ENCODE measurements at places on chromosomes 3 and 15. TPM values are rescaled to one million over a fixed set of nuclear protein-coding genes. Genes with fewer than 3 reads are reported as not detected.

The HRG gene
- 0.49 TPM for total RNA-seq

The GOLGA8M gene
- total RNA-seq: 2.8 TPM

The VWA5B2 gene
- total RNA-seq: not detected

The FAM174B gene
- total RNA-seq: 34.4 TPM

The UBL7 gene
- total RNA-seq: 43.1 TPM

The FETUB gene
- not detected for total RNA-seq

The HGD gene
- total RNA-seq: 211 TPM

The UCN2 gene
- not detected for total RNA-seq

The TMCO5A gene
- total RNA-seq: 0.14 TPM

The PAQR9 gene
- 0.32 TPM for total RNA-seq

The POPDC2 gene
- 53.2 TPM for total RNA-seq

The GP5 gene
- 0.17 TPM for total RNA-seq

DNA sequence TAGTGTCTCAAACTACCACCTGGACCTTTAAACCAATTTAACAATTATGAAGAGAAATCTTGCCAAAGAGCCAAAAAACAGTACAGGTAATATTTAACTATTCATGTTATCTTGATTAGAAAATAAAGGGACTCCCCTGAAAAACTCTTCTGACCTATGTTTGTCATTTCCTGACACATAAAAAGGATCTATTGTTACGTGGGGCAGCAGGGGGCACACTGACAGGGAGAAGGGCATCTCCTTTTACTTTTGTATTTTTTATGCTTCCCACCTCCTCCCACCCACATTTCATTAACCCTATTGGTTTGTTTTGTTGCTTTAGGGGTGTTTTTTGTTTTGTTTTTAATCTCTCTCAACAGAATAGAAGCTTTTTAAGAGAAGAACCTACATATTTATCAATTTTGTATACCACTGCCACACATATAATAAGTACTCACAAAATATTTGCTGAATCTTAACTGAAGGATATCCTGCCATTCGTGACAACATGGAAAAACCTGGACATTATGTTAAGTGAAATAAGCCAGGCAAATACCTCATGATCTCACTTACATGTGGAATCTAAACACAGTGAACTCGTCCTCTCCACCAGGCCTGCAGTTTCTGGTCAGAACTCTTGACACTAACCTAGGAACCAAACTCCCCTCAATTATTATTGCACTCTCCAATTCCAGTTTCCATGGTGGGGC, 17.7 kb downstream of the STAG1 start:
- no peak for DNase-seq

- no peak for DNase-seq
Measured at GRCh38 chr3:58261954-58262666, 24.5 kb downstream of the ABHD6 start.

- DNase-seq: no peak
Measured at GRCh38 chr3:52784021-52784621, 6.7 kb downstream of the ITIH1 start.

DNA sequence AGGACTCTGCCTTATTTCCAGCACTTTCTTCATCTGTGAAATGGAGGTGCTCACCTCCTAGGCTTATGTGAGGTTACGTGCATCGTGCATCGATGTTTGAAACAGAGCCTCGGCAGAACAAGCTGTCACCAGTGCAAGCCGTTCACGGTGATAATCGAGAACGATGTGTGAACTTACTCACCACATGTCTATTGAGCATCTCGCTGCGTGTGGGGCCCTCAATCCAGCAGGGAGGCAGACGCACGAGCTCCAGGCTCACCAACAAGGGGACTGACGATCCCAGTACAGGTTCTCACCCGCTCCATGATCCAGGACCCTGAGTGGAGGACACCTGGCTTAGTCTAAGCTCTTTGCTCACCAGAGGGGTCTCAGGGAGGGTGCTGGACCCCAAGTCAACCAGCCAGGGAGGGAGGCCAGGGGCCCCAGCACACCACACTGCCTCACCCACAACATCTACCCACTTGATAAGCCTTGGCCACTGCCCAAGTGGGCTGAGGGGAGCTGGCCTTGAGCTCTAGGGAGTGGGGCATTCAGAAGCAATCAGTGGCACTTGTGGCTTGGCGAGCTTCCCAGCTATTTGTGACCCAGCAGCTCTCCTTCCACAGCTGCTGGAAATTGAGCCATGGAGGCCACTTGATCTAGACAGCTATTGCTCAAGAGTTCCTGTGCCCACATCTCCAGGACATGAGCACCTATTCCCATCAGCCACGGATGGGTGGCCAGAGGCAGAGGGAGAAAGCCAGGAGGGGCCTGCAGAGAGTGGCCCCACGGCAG, 34.4 kb upstream of the SLC6A1 start:
- peak; percentile 13 for DNase-seq

- DNase-seq: no peak
Measured at GRCh38 chr3:171688593-171688992, 121.7 kb downstream of the PLD1 start.

DNA sequence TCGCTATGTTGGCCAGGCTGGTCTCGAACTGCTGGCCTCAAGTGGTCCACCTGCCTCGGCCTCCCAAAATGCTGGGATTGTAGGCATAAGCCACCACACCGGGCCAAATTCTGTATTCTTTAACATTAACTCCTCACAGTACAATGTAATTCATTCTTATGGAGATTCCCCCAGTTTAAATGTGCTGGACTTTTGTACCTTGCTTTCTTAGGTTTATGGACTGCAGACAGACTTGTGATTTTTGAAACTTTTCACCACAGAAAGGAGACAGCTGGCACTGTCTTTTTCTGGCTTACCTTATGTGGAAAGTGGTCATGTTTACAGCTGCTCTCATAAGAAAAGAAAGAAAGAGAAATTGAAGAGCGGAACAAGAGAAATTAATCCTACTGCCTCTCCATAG, 103.8 kb downstream of the IQCH start:
- no peak for DNase-seq

GRCh38 chr15:40591389-40591788, 2.7 kb upstream of the KNL1 start:
- no peak for DNase-seq

GRCh38 chr3:13705051-13705450, 156.1 kb downstream of the FBLN2 start:
- no peak for DNase-seq

DNA sequence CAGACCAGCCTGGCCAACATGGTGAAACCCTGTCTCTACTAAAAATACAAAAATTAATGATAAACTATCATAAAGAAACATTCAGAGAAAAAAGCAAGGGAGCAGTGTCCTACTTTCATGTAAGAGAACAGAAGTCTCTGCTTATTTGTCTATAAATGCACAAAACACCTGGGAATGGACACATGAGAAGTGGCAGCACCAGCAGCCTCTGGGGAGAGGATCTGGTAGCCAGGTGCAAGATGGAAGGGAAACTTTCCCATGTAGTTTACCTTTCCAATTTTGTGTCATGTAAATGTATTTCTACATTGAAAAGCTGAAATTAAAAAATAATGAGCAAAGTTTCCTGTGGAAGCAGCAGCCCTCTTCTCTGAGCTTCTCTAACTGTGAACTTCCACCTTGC, 18.8 kb downstream of the SCAP start:
- DNase-seq: no peak

DNA sequence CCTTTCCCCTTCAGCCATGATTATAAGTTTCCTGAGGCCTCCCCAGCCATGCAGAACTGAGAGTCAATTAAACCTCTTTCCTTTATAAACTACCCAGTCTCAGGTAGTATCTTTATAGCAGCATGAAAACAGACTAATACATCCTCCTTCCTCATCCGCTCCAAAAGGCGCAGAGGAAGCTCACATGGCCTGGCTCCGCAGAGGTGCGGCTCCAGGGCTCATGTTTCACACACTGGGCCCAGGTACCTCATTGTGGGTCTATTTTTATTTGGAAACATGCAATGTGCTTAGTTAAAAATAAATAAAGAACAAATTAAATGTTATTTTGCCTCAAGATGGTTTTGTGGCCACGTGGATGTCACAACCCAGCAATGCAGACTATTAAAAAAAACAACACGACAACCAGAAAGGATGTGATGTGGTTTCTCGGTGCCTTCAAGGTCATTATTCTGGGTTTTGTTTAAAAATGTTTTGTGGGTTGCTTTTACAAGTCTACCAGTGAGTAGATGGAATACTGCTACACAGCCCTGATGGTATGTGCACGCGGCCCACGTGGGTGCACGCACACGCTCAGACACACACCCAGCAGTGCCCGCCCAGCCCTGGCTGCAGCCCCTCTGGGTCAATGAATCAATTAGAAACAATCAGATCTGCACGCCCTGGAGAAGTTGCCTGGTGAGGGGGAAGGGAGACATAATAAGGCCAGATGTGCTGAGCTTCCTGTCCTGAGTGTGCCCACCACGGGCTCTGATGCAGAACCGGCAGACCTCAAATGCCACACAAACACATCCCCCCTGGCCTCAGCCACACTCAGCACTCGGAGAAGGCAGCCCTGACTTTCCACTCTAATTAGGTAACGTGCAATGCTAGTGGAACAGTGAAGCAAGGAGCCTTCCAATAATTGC, 140.1 kb downstream of the ADAMTS17 start:
- DNase-seq: no peak

- DNase-seq: no peak
Measured at GRCh38 chr3:156563900-156564682, 9.2 kb upstream of the SSR3 start.

DNA sequence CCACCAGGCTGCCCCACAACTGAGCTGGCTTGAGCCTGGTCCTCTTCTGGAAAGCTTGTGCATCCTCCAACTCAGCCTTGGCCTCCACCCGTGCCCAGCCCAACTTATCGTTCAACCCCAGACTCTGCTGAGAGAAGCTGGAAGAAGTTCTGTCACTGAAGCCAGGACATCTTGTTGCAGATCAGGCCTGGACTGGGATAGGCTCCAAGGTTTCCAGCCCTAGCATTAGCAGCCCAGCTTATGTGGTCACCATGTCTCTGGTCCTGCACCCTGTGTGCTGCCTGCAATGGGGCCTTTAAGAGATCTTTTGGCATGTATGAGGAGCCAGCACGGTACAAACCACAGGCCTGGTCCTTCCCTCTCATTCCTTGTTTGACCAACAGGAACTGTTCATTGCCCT, 15.2 kb upstream of the CAMP start:
- no peak for DNase-seq

DNA sequence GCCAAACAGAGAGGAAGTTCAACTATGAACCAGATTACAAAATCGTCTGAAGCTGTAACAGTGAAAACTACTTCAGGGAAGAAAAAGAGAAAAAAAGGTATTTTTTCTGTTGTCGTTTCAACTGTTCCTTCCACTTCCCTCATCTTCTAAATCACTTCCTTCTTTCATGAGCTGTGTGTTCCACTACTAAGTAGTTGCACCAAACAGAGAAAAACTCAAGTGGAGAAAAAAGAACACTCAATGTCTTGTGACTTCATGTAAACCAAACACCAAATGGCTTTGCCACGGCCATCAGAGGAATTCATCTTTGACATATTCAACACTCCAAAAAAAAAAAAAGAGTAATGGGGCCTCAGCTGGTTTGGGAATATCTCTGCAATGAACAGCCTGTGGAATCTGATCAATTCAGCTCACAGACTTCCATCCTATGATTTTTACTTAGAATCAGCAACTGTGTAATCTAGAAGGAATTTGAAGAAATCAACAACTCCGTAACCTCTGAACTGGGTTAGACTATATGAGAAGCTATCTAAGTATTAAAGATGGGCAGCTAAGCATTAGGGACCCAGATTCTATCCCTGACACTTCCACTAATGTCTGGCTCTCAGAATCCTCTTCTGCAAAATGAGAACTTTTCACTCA, 47.5 kb upstream of the RNF7 start:
- DNase-seq: no peak

DNA sequence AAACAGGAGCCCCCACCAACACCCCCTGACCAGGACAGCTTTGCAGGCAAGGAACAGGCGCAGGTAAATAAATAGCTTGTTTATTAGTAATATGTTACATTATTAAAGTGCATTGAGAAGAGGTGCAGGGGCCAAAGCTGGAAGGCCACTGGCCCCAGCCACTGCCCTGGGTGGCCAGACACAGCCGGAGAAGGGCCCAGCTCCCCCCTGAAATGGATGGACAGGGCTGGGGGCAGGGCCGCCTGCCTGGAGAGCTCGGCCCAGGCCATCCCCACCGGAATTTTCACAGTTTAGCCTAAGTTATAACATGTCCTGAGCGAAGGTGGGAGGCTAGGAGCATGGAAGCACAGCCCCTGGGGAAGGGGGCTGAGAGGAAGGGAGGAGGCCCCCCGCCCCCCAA, 24.5 kb downstream of the SEMA7A start:
- no peak for DNase-seq

DNA sequence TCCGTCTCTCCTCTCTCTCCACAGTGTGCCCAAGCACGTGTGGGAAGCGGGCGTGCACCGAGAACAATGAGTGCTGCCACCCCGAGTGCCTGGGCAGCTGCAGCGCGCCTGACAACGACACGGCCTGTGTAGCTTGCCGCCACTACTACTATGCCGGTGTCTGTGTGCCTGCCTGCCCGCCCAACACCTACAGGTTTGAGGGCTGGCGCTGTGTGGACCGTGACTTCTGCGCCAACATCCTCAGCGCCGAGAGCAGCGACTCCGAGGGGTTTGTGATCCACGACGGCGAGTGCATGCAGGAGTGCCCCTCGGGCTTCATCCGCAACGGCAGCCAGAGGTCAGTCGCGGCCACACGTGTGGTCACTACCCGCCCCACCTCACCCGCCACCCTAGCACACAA, 116.3 kb downstream of the PGPEP1L start:
- no peak for DNase-seq

- no peak for DNase-seq
Measured at GRCh38 chr3:57158813-57159738, 6.1 kb downstream of the IL17RD start.

GRCh38 chr3:105253225-105253624, 113.5 kb upstream of the ALCAM start:
- no peak for DNase-seq

DNA sequence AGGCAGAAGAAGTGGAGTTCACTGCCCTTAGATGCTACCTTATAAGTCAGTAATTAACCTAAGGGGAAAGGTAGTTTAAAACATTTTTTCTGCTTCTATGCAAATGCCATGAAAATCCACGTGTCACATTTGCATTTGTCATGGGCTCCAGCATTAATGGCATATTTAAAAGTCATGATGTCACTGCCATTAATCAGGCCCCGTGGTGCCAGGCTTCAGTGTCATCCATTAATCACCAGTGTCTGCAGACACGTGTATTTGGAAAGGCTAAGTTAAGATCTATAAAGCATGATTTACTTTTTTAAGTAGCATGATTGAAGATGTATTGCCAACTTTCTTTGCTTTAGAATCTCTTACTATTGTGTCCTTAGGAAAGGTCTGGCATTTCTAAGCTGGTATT, 857.8 kb downstream of the TUSC7 start:
- no peak for DNase-seq

DNA sequence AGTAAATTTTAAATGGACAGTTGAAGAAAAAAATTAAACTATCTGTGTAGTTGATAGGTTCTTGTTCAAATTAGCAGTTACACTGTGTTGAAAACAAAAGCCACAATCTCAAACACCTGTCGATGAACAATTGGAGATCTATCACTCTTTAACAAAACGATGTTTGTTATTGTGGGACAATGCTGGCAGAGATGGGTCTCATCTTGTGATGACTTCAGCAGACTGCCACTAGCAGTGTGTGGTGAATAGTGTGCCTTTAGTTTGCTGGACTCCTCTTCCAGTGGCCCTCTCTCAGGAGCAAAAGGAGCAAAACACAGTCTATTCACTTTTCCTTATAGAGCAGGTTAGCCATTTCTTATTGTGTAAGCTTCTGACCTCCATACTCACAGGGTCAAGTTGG, 14.7 kb upstream of the TRIM59 start:
- DNase-seq: no peak
